Uterine smooth muscle cell (primary cell): ENCODE measurements at places on chromosomes 1 and 21. TPM values are rescaled to one million over a fixed set of nuclear protein-coding genes. Genes with fewer than 3 reads are reported as not detected.

KCNE2 gene
- total RNA-seq: not detected in 2 replicates

C8B gene
- total RNA-seq: not detected in 2 replicates

FCRL4 gene
- not detected in 2 replicates for total RNA-seq

HRNR gene
- total RNA-seq: not detected in 2 replicates

GPR3 gene
- total RNA-seq: 0.37 and 1.2 TPM in 2 replicates
